Parietal lobe (tissue), 2 donors: ENCODE measurements at places on chromosomes 2 and 18. TPM values are rescaled to one million over a fixed set of nuclear protein-coding genes. Genes with fewer than 3 reads are reported as not detected.

Gene TUBA3E
- total RNA-seq: not detected

Gene SF3B1
- 428 TPM for total RNA-seq

Gene HOXD10
- total RNA-seq: not detected

Gene MEP1B
- total RNA-seq: not detected

Gene SGPP2
- total RNA-seq: 1.3 TPM

Gene TNFAIP6
- not detected for total RNA-seq

Gene MYL1
- not detected for total RNA-seq

Gene SERPINB10
- not detected for total RNA-seq

Gene SOCS6
- total RNA-seq: 36.9 TPM

Gene GALNT5
- under 0.01 TPM for total RNA-seq

Gene CFAP210
- total RNA-seq: 2.2 TPM

Gene TMEM247
- not detected for total RNA-seq

Gene GULP1
- 54.1 TPM for total RNA-seq

Gene FHOD3
- 84.5 TPM for total RNA-seq

Gene TDRD15
- not detected for total RNA-seq
